CD4-positive, alpha-beta T cell treated with Interleukin-6 at 100 ng/mL for 8 hours (primary cell): ENCODE measurements at places on chromosomes 7 and 10.
A peak's percentile ranks its signal among the peaks of the same experiment; 100 is the strongest.

GRCh38 chr10:102744374-102745051 lies 765 bp downstream of the WBP1L start:
- DNase-seq: no peak

- no peak for DNase-seq
Measured at GRCh38 chr10:18397906-18398305, 253.5 kb downstream of the NSUN6 start.

DNA sequence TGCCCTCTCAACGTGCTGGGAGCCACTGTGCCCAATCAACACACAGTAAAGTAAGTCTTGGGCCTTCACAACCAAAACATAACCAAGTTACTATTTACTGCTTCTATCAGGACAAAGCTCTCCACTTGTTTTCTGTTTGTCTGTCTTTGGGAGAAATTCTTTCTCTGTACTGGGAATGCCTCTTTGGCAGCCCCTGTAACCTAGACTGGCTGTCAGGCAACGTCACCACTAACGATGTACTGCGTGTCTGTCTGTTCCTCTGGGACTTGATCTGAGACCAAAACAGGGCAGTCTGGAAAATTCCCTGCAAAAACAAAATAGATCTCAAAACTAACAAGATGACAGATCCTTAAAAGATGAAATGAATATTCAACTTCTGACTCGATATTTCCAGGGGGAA lies 113.0 kb downstream of the SMURF1 start:
- no peak for DNase-seq

DNA sequence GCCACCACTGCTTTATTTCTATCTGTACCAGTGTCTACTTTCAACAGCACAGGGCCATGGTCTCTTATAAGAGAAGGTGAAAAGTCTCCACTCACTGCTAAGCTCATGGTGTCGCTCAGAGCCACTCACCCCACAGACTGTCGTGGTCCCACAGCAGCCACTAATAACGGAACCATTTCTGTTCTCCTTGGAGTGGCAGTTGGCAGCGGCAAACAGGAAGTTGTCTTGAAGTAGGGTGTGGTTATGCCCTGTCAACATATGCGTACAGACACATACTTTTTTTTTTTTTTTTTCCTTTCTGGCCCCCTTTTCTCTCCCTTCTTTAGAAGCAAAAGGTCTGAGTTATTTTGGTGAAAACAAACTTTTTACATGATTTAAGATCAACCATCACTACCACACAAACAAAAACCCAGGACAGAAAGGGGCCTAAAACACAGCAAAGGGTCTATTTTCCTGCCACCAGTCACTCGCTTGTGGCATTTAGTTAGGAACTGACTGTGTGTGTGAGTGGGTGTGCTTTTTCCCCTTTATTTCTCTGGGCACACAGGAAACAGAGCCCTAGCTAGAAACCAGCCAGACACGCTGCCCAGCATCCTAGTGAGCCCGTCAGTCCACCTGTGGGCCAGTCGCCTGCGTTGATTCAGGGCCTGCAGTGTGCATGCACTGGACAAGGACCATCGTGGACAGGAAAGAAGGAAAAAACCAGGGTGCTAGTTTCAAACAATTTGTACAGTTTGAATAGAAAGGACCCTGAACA lies 96.7 kb upstream of the EFCAB10 start:
- peak; percentile 70 for DNase-seq

DNA sequence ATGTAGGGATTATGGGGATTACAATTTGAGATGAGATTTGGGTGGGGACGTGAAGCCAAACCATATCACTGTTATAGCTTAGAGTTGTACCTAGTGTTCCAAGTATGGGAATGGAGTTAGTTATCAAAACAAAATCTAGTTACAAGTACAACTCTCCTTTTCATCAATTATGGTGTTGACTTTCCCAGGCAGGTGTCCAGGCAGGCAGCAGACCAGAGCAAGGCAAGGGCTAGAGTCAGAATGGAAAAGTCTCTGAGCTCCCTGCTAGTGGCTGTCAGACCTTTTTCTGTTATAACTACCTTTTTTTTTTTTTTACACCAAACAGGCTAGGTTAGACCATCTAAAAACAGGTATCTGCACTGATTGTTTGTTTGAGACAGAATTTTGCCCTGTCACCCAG lies 29.2 kb downstream of the PTER start:
- DNase-seq: no peak

GRCh38 chr7:107850643-107851042 lies 40.3 kb upstream of the DLD start:
- no peak for DNase-seq

DNA sequence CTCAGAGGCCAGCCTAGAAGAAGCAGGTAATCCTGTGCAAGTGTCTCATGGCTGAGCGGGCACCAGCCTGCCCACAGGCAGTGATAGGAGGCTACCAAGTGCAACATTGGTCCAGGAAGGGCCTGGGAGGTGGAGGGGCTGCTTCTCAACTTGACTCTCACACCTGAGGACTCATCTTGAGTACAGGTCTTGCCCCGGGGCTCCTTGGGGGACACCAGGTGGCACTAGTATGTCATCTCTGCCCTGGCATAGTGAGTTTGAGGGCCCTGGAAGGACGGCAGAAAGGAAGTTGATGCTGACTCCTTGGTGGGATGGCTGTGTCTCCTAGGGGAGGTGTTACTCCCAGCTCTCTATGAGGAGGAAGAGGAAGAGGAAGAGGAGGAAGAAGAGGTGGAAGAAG lies 2.3 kb downstream of the CCDC136 start:
- no peak for DNase-seq

DNA sequence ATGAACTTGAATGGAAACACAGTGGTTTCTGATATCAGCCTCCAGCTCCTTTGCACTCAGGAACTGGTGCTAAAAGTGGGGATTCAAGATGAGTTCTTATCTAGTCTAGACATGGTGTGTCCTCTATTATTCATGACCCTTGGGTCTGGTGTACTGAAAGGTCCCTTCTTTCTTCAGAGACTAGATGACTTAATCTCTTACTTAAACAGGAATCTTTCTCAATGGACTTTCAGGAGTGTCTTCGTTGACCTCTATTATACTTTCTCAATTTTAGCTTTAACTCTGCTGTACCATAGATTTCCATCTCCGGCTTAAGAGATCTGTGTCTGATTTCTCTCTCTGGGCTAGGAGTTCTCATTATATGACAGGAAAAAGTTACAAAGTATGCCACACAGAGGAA lies 83.5 kb upstream of the INHBA start:
- DNase-seq: no peak

- DNase-seq: no peak
Measured at GRCh38 chr10:111475720-111476119, 398.9 kb downstream of the ADRA2A start.

GRCh38 chr7:120169996-120170783 lies 102.8 kb upstream of the KCND2 start:
- DNase-seq: no peak

GRCh38 chr7:144011458-144012230 lies 11.5 kb downstream of the OR6B1 start:
- no peak for DNase-seq

GRCh38 chr10:76337641-76338040 lies 906.2 kb downstream of the LRMDA start:
- DNase-seq: no peak

- no peak for DNase-seq
Measured at GRCh38 chr10:114347791-114348190, 56.5 kb downstream of the AFAP1L2 start.

GRCh38 chr10:128067691-128068397 lies 58.4 kb downstream of the MKI67 start:
- no peak for DNase-seq

GRCh38 chr7:104206841-104207240 lies 972 bp downstream of the ORC5 start:
- DNase-seq: no peak
